ENCODE measurements at places on chromosomes 4 and X.

- DNase-seq, result no peak
Observed at GRCh38 chr4:120078216-120078615, 11.6 kb upstream of the MAD2L1 start.

DNA sequence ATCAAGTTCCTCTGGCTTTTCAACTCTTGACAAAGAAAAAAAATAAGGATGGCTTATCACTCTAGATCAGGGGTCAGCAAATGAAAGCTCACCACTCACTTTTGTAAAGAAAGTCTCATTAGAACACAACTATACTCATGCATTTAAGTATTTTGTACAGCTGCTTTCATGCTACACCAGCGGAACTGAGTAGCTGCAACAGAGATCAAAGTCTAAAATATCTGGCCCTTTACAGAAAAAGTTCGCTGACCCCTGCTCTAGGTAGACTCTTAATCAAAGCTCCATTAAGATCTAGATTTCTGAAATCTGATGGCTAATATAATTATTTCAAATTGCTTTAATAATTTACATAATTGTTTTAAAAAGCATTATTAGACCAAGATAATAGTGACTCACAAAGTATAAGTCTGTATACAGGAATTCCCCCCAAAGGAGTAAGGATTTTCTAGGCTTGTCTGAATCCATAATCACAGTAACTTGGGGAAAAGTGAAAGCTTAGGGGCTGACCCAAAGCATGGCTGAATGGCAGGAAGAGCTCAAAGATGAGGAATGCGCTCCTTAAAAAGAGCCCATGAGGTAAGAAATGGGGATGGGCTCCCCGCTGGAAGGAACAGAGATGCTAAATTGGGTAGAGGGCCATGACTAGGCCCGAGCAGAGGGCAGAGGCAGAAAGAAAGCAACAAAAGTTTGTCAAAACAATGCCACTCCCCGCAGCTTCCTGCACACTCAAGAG, 140.3 kb downstream of the SH3KBP1 start:
- no peak for DNase-seq

GRCh38 chr4:80367737-80368136, 32.2 kb downstream of the CFAP299 start:
- no peak for DNase-seq

DNA sequence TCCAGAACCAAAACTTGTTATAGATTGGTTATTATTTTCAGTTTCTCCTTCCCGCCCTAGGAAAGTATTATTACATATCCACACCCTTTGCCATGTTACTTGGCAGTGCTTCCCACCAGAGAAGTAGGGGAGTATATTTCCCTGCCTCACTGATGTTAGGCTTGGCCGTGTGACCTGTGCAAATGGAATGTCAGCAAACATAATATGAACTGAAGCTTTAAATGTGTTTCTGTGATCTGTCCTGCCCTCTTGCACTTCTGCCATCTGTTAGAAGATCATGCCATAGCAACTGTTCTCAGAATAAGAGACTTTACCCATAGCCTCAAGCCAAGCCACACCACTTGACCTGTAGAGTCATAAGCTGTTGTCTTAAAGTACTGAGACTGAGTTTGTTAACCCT, 36.7 kb upstream of the NEUROG2 start:
- no peak for DNase-seq

- no peak for DNase-seq
Observed at GRCh38 chr4:88672987-88673386, 24.6 kb downstream of the NAP1L5 start.

DNA sequence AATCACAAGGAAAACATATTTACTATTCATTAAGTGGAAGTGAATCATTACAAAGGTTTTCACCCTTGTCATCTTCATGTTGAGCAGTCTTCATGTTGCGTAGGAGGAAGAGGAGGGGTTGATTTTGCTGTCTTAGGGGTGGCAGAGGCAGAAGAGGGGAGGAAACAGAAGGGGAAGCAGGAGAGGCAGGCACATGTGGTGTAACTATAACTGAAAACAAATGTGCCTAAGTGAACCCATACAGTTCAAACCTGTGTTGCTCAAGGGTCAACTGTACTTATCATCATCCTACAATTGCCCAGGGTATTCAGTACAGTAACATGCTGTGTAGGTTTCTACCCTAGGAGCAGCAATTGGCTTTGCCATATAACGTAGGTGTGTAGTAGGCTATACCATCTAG, 47.2 kb downstream of the SYNPO2 start:
- DNase-seq, result no peak

DNA sequence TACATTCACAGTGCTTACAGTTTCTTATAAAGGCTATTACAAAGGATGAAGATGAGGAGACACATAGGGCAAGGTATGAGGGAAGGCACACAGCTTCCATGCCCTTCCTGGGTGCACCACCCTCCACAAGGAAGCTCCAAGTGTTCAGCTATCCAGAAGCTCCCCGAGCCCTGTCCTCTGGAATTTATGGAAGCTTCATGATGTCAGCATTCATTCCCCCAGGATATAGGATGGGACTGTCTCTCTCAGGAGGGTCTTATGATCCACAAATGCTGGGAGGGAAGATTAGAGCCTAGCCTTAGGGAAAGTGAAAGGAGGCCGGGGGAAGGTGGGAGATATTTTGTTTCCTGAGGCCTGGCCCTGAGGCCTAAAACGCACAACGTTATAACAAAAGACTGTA, 236.0 kb downstream of the ANK2 start:
- no peak for DNase-seq

- DNase-seq, result peak; percentile 44
Observed at GRCh38 chr4:143344041-143344440, 7.4 kb downstream of the GAB1 start.

DNA sequence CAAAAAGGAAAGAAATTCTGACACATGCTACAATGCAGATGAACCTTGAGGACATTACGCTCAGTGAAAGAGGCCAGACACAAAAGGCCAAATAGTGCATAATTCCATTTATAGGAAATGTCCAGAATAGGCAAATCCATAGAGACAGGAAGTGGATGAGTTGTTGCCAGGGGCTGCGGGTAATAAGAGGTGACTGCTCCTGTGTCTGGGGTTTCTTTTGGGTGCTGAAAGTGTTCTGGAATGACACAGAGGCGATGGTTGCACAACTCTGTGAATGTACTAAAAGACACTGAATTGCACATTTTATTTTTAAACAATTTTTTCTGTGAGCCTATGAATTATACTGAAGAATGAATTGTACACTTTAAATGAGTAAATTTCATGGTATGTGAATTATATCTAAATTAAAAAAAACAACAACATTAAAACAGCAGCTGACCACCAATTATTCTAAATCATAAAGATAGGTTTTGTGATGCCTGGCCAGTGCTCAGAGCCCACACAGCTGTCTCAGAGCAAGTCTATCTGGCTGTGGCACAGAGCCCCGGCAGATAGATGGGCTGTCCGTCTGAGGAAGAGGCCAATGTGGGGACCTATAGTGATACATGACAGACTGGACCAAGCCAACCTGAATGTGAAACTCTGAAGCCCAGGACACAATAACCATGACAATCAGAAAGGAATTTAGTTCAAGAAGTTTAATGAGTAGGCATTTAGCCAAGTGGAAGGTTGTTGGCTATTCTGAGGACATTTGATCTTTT, 23.5 kb upstream of the IRAK1 start:
- no peak for DNase-seq

DNA sequence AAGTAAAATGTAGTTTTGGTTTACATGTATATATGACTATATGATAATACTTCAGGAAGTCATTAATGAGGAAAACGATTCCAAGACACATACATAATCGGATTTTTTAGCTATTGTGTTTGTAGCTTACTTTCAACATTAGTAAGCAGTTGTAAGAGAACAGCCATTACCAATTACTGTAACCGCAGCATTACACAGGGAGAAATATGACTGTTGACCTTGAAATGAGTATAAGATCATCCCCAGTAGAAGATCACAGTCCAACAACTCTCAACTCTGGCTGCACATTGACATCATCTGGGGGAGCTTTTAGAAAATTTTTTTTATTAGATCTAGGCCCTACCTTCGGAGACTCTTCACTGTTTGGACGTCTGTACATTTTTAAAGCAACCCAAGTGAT, 762.0 kb upstream of the MAGEB2 start:
- DNase-seq, result no peak

- DNase-seq, result no peak
Observed at GRCh38 chrX:71378732-71379131, 12.6 kb downstream of the TAF1 start.

DNA sequence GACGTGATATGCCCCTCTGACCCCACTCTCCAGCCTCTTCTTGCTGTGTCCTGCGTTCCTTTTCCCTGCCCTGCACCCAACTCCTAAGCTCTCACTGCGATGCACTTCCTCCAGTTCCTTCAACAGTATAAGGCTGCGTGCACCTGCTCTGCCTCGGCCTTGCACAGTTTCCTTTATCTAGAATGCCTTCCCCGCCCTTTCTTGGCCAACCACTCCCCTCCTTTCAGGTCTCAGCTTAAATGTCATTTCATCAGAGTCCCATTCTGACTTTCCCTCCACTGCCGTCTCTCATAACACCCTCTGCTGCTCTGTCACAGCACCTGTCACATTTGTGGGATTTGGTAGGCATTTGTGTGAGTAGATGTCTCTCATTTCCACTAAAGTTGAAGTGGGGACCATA, 58.4 kb upstream of the NEIL3 start:
- DNase-seq, result no peak

GRCh38 chr4:146371812-146372211, 149.9 kb downstream of the SLC10A7 start:
- no peak for DNase-seq

GRCh38 chrX:133335027-133335426, 80.3 kb downstream of the GPC4 start:
- DNase-seq, result no peak

DNA sequence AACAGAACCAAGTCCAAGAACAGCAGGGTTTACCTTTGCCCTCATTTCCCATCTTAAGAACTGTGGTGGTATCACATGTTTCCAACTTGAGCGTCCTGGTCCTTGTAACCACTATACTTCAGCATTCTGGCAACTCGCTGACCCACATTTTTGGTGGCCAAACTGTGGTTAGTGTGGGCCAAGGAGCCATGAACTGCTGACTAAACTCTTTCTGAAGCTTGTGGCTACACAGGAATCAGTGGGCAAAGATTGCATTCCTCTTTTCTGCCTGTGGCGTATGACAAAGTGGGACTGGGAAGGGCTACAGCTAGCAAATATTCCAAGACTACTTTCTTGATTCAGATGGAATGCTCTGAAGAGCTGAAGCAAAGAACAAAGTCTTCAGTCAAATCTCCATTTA, 106.3 kb upstream of the MID1 start:
- no peak for DNase-seq

- no peak for DNase-seq
Observed at GRCh38 chr4:122776916-122777315, 44.4 kb downstream of the BBS12 start.

- no peak for DNase-seq
Observed at GRCh38 chr4:56655627-56656345, 25.3 kb downstream of the HOPX start.

- no peak for DNase-seq
Observed at GRCh38 chr4:147334478-147334877, 146.4 kb upstream of the EDNRA start.

DNA sequence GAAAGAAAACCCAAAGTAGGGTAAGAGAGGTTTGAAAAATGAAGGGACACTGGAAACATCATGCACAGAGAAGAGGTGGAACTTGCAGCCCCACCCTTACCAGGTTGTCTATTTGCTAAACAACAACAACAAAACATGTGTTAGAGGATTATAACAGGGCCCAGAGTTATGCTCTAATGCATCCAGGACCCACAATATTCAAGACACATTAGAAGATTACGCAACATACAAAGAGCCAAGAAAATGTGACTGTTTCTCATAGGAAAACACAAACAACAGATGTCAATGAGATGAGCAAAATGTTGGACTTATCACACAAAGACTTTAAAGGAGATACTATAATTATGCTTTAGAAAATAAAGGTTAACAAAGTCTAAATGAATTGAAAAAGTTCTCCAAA, 128.5 kb downstream of the LRBA start:
- DNase-seq, result no peak

GRCh38 chr4:3128976-3129375, 54.5 kb downstream of the HTT start:
- no peak for DNase-seq

GRCh38 chrX:101550362-101550750, at the start of gene ARMCX1:
ARMCX1 (plus strand) TSS chrX:101550547; CDS start chrX:101552931, 2,384 bp downstream.
- DNase-seq, result peak; percentile 54

- DNase-seq, result no peak
Observed at GRCh38 chr4:60450054-60450453, 750.1 kb upstream of the ADGRL3 start.

DNA sequence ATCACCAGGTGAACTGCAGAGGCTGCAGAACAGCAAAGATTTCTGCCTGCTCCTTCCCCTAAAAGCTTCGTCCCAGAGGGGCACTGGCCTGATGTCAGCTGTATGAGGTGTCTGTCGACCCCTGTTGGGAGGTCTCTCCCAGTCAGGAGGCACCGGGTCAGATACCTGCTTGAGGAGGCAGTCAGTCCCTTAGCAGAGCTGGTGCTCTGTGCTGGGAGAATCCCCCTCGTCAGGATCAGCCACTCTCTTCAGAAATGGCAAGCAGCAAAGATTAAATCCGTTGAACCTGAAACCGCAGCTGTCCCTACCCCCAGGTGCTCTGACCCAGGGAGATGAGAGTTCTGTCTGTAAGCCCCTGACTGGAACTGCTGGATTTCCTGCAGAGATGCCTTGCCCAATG, 1166.3 kb upstream of the ADGRL3 start:
- no peak for DNase-seq

GRCh38 chr4:150250998-150251651, 172.9 kb downstream of the DCLK2 start:
- no peak for DNase-seq

GRCh38 chr4:151055539-151055938, 40.5 kb upstream of the LRBA start:
- DNase-seq, result no peak

DNA sequence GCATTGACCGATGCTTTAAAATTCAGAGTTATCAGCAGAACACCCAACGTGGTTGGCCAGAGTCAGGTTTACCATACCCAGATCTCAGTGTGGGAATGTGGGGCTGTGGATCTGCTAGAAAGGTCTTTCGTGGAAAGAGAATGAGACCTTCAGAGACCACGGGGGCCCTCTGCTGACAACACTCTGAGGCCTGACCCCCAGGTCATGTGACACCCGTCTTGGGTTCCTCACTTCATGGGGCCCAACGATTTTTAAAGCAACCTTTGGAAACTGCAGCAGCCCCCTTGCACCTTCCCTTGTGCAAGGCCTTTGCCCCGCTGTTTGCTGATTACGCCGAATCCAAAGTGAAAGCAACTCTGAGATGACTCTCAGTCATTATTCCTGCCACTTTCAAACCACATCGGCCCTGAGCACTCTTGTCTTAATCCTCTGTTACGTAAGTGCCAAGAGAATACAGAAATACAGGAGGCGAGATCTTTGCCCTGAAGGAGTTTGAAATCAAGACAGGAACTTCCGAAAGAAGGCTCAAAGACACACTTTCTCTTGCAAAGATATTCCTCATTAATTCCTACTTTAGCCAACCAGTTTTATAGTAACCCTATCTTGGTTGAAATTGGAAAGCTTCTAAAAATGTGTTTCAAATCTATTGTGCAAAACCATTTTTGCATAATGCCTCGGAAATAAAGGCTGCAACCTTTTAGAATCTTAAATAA, 88.3 kb downstream of the EVC2 start:
- no peak for DNase-seq
